ENCODE measurements at places on chromosomes 4 and X. TPM values are rescaled to one million over a fixed set of nuclear protein-coding genes. Genes with fewer than 3 reads are reported as not detected.

DNA sequence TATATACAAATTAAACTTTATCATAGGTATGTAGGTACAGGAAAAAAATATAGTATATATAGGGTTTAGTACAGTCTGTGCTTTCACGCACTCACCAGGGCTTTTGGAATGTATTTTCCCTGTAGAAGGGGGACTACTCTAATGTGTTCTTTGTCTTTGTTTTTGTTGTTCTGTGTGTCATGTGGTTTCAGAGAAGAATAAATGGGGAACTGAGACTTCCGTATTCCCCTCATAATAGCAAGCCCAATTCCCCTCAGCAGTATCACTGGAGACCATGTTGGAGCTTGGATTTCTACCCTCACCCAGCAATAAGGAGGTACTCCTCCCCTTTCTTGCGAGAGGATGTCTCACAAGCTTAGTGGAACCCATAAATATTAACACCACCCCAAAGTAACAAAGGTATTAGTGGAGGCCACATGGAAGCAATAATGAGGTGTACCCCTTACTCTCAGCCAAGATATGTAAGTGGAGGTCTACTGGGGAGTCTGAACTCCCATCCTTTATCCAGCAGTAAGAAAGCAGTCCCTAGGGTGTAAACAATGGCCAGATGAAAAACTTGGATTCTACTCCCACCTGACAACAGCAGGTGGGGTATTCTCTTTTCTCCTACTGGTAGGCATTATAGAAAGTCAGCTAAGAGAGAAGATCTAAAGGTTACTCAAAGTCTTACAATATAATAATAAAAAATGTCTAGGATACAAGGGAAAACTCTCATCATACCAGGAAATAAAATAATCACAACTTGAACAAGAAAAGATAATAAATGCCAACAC, 805.4 kb upstream of the GALNTL6 start:
- no peak for DNase-seq

The NWD2 gene
- total RNA-seq: 0.30 TPM

The GABRA4 gene
- not detected for total RNA-seq

- peak; percentile 9 for DNase-seq
These were observed 36.1 kb upstream of the DOCK11 start for GRCh38 chrX:118459494-118459893.

- no peak for DNase-seq
These were observed 159.6 kb upstream of the RBPJ start for GRCh38 chr4:26161030-26161824.

The RAB33A gene
- total RNA-seq: not detected

The RAB39B gene
- 0.84 TPM for total RNA-seq

GRCh38 chr4:48742412-48742811, 37.7 kb downstream of the FRYL start:
- DNase-seq: no peak

DNA sequence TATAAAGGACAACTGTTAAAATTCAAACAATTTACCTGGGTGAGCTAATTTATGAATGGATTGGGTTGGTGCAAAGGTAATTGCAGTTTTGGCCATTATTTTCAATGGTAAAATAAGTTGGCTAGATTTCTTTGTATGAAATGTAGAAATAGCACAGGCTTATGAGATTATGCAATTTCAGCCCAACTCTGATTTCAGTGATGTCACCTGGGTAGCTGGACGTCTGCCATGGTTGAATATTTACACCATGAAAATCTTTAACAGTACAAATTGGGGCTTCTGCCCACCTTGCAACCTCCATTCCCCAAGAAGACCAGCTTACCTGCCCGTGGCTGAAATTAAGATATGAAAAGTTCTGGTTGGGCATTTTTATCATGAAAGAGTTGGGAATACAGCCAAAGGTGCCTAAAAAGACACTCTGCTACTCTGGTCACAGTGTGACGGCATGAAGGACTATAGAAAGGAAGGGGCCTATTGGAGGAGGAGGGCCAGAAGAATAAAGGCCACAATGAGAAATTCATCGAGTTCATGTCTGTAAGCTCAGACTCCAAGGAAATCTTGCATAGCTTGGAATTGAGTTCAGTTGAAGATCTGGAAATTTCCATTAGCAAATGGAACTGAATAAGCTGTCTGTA, 29.7 kb downstream of the EGF start:
- DNase-seq: no peak

GRCh38 chr4:75302648-75303047, 211.6 kb downstream of the RCHY1 start:
- DNase-seq: no peak

The APLN gene
- 0.60 TPM for total RNA-seq
